ENCODE measurements at places on chromosomes 6 and 20. TPM values are rescaled to one million over a fixed set of nuclear protein-coding genes. Genes with fewer than 3 reads are reported as not detected.

The SNAI1 gene
- total RNA-seq, result 4.0 TPM

The TSPO2 gene
- total RNA-seq, result not detected

The EFCAB8 gene
- total RNA-seq, result not detected

DNA sequence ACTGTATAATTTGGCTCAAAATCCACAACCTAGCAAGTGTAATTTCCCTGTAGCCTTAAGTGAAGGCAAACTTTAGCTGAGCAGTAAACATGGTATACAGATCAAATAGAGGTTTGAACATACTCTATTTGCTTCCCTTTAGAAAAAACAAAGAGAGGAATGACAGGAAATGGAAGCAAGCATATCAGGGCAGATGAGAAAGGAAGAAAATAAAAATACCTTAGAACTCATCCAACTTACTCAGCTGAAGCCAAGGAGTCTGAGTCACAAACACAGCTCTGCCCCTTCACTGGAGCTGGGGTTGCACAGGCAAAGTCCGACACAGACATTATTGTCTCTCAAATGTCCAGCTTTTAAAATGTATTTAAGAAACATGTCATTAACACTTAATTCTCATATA lies 379.9 kb upstream of the IRAK1BP1 start:
- no peak overlapping the region for H3K4me3 ChIP-seq
- DNase-seq, result no peak
- no peaks in the 10 kb centered on the region for H3K27me3 ChIP-seq
- H3K27ac ChIP-seq, result no peak overlapping the region
- H3K4me1 ChIP-seq, result peaks cover 27% of the 10 kb centered on the region

DNA sequence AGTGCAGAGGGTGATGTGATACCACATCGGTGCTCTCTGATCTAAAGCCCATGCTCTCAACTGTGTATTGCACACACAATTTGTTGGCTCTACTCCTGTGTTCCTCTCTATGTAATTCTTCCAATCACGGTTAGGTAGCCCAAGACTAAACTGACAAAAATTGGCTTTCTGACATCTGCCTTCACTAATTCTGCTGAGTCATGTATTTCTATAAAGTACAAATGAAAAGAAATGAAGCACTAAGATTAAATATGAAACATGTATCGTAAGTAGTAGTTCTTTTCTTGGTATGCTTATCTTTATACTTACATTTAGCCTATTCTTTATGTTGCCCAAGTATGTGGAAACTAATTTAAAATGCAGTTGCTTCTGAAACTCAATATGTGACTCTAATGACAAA lies 7.7 kb upstream of the MLIP start:
- no peak for DNase-seq
- no peak overlapping the region for H3K27ac ChIP-seq
- H3K36me3 ChIP-seq, result no peaks in the 10 kb centered on the region
- H3K4me1 ChIP-seq, result no peaks in the 10 kb centered on the region

DNA sequence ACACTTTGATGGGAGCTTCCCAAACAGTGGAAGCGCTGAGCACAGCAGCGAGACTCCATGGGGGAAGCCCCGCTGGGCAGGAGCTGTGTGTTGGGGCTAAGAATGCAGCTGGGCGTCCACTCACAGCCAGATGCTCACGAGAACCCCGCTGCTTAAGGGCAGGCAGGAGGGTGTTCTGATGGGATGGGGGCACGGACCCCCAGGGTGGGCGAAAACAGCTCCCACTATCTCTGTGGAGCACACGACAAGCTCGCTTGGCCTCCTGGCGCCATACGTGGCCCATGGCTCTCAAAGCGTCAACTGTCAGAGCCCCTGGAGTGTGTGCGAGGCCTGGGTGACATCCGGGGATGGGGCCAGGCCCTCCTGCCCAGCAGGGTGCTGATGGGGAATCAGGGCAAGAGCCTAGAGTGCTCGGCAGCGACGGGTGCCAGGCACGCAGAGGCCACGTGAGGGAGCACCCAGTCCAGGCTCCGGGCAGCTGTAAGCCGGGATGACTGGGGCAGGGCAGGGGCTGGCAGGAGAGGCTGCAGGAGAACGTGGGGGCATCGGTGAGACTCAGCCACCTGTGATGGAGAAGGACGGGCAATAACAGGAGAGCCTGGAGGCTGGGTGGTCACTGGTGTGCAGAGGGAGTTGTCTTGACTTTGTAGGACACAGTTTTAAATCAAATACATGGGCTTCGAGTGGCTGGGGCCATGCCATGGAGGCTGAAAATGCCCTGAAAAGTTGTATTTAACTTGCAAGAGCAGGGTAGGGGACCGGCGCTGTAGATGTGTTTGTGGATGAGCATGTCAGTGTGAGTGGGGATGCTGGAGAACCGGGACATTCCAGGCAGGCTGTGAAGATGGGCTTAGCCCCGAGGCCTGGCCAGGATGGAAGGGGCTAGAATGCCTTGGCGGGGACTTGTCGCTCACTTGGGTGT lies 27.3 kb downstream of the PYGB start:
- H3K4me3 ChIP-seq, result no peak overlapping the region
- no peaks in the 10 kb centered on the region for H3K4me1 ChIP-seq
- H3K36me3 ChIP-seq, result no peaks in the 10 kb centered on the region
- no peaks in the 10 kb centered on the region for H3K27me3 ChIP-seq
- no peak overlapping the region for H3K27ac ChIP-seq
- no peak for DNase-seq

DNA sequence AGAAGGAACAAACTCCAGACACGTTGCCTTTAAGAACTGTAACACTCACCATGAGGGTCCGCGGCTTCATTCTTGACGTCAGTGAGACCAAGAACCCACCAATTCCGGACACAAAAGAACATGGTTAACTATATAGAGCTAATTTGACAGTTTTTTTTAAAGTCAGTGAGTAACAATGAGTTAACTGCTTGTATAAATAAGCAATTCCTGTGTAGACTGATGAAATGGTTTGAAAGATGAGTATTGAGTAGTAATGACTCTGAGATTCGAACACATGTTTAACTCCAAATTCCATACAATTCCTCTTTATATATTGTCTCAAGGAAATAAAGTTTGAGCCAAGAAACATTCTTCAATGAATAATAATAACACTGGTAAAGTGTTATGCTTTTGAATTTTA lies 478.0 kb downstream of the MMUT start:
- H3K4me1 ChIP-seq, result no peaks in the 10 kb centered on the region
- H3K27ac ChIP-seq, result no peak overlapping the region
- H3K36me3 ChIP-seq, result no peaks in the 10 kb centered on the region
- no peaks in the 10 kb centered on the region for H3K27me3 ChIP-seq

DNA sequence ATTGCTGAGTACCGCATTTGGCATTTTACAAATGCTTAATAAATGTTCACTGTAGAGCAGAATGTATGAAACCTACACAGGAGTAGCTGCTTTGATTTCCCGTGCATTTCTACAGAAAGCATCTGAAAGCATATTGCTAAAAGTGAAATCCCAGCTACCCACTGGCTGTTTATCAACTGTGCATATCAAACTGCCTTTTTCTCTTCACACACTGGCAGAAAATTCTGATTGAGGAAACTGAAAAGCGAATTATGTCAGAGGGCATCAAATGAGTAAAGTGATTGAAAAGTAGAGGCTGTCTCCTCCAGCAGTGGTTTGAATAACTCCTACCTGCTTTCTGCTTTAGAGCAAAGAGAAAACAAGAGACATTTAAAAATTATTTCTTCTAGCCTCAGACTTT lies 28.0 kb downstream of the STX11 start:
- no peak overlapping the region for H3K4me3 ChIP-seq
- no peak for DNase-seq
- H3K4me1 ChIP-seq, result no peaks in the 10 kb centered on the region
- H3K27ac ChIP-seq, result no peak overlapping the region
- H3K36me3 ChIP-seq, result no peaks in the 10 kb centered on the region

- no peak for DNase-seq
- H3K36me3 ChIP-seq, result no peaks in the 10 kb centered on the region
- H3K27ac ChIP-seq, result no peak overlapping the region
- no peaks in the 10 kb centered on the region for H3K27me3 ChIP-seq
- H3K4me1 ChIP-seq, result no peaks in the 10 kb centered on the region
- no peak overlapping the region for H3K4me3 ChIP-seq
Observed at GRCh38 chr6:164258421-164258820, 843.9 kb downstream of the QKI start.

DNA sequence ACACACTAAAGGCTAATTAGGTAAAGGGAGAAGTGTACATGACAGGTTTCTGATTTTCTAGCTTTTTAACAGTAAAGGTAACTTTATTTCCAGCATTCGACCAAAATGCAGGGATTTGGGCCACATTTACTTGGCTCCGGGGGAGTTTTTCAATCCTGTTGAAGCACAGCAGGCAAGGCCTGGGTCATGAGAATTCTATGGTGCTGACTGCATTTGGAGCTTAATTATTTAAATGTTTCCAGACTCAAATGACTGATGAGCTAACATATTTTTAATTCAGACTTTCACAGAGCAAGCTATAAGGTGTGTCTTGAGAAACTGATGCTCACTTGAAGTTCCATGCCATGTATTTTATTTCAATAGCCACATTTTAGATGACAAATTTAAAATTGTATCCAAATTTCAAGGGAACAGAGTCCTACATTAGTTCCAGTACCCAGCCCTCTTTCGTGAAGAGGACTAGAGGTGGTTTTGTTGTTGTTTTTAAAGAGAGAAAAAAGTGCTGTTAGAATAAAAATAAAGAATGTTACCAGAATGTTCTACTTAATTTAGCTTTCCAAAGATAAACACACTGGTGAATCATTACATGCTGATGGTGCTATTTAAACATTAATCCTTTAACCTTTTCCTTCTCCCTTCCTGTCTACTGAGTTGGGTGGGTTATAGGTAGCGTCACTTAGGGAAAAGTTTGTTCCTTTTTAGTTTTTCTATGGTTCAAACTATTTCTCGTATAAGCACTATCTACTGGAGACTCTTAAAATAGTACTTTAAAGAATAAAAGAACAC lies 82.3 kb upstream of the PHACTR2 start:
- H3K4me3 ChIP-seq, result no peak overlapping the region
- DNase-seq, result no peak
- no peaks in the 10 kb centered on the region for H3K36me3 ChIP-seq
- no peak overlapping the region for H3K27ac ChIP-seq

DNA sequence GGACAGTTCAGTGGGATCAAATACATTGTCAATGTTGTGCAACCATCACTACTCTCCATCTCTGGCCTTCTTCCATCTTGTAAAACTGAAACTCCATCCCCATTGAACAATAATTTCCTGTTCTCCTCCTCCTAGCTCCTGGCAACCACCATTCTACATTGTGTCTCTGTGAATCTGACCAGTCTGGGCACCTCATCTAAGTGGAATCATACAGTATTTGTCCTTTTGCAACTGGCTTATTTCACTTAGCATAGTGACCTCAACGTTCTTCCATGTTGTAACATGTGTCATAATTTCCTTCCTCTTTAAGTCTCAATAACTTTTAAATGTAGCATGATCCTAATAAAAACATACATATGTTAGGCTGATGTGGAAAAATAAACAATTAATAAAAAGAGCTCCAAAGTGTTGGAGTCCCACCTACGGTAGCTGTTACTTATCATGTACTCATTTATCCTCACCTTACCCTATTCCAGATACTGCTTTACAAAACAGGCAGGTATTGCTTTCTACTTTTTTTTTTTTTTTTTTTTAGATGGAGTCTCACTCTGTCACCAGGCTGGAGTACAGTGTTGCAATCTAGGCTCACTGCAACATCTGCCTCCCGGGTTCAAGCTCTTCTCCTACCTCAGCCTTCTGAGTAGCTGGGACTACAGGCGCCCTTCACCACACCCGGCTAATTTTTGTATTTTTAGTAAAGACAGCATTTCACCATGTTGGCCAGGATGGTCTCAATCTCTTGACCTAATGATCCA lies 91.9 kb downstream of the TNFAIP3 start:
- DNase-seq, result no peak
- no peak overlapping the region for H3K27ac ChIP-seq
- no peaks in the 10 kb centered on the region for H3K36me3 ChIP-seq
- no peaks in the 10 kb centered on the region for H3K4me1 ChIP-seq
- no peak overlapping the region for H3K4me3 ChIP-seq
- no peaks in the 10 kb centered on the region for H3K27me3 ChIP-seq

DNA sequence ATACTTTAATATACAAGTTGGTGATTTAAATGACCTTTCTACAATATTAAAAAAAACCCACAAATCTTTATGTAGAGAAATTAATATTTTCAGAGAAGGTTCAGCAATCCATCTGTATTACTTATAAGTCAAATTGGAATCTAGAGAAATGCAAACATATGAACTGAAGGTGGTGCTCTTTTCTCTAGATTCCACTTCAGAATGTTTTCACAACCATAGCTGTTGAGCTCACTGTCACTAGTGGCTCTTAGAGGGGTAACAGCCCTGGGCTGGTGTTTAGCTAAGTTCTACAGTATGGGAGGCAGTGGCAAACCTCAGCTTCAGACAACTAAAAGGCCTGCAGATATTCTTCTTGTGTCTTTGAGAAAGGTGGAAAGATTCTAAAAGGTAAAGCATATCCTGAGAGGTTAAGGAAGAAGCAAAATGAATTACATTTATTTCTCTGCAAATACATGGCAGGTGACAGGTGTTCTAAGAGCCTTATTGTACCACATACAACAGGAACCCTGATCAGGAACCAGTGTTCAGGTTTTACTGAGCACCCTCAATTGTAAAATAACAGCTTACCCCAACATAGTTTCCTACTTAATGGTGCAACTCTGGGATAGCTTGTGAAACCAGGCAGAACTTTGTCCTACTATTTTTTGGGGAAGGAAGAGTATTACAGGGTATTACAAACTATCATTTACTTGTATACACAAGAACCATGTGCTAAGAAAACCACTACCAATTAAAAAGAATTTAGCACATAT lies 56.6 kb upstream of the SAMHD1 start:
- H3K27ac ChIP-seq, result no peak overlapping the region
- H3K36me3 ChIP-seq, result peaks cover 8% of the 10 kb centered on the region
- H3K27me3 ChIP-seq, result no peaks in the 10 kb centered on the region
- no peak for DNase-seq

- H3K27me3 ChIP-seq, result no peaks in the 10 kb centered on the region
- no peak overlapping the region for H3K4me3 ChIP-seq
- no peaks in the 10 kb centered on the region for H3K36me3 ChIP-seq
- no peaks in the 10 kb centered on the region for H3K4me1 ChIP-seq
Observed at GRCh38 chr6:160261991-160262680, 3.5 kb upstream of the SLC22A2 start.

DNA sequence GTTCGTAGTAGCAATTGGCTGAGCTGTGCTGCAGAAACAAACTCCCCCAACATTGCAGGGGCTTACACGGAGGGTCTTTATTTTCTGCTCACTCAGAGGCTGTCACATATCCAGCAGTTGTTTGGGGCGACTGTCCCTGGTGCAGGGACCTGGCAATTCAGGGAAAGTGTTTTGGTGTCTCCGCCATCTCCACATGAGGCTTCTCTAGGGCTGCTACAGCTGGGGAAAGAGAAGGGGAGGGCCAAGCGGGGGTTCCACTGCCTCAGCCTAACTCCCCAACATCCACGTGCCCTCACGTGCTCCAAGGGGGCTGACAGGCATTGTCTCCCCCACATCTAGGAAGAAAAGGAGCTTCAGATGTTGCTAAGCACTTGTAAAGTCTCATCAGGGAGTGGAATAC lies 61.3 kb upstream of the NXT1 start:
- peaks cover 9% of the 10 kb centered on the region for H3K4me1 ChIP-seq
- no peak overlapping the region for H3K4me3 ChIP-seq
- H3K27ac ChIP-seq, result no peak overlapping the region
- no peak for DNase-seq
- H3K27me3 ChIP-seq, result no peaks in the 10 kb centered on the region
- H3K36me3 ChIP-seq, result no peaks in the 10 kb centered on the region

GRCh38 chr20:39289316-39289715 lies 327.2 kb downstream of the DHX35 start:
- DNase-seq, result peak; percentile 46
- no peak overlapping the region for H3K4me3 ChIP-seq
- H3K27me3 ChIP-seq, result no peaks in the 10 kb centered on the region
- no peaks in the 10 kb centered on the region for H3K36me3 ChIP-seq
- no peaks in the 10 kb centered on the region for H3K4me1 ChIP-seq
